GOT3 (cell line): ENCODE measurements at places on chromosomes 3 and 15.

GRCh38 chr3:20811631-20812030 is 625.6 kb upstream of the SGO1 start:
- no peak for DNase-seq

DNA sequence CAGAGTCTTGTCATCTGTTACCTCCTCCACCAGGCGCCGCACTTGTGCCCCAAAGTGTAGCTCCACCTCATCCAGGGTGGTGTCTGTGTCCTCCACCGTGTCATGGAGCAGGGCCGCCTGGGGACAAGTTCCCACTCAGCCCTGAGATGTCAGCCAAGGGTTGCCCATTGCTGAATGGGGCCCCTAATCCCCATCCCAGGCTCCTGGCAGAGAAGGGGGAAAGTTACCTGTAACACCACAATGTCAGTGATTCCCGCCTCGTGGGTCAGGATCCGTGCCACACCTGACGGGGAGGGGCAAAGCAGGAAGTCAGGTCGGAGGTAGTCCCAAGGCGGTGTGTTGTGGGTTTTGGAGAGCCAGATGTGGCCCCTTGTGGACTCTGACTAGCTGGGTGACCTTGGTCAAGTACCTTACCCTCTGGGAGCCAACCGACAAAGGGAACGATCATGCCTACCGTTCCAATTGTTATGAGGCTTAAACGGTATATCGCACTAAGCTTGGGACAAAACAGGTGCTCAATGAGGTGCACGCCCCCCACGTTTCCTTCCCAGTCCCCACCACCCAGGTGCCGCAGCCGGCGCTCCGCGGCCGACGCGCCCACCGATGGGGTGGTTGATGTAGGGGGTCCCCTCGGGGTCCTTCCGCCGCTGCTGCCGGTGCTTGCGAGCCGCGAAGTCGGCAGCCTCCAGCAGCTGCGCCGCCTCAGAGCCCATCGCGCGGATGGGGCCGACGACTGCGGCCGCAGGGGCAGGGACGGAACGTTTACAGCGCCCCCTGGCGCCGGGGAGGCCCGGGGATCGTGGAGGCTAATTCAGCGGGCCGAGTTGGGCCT is at the start of gene HDDC3:
Gene HDDC3 (minus strand): TSS at position 722 of the 832 bp plus-strand sequence. CDS start 9 bp downstream, at position 713.
- DNase-seq = peak; percentile 62

DNA sequence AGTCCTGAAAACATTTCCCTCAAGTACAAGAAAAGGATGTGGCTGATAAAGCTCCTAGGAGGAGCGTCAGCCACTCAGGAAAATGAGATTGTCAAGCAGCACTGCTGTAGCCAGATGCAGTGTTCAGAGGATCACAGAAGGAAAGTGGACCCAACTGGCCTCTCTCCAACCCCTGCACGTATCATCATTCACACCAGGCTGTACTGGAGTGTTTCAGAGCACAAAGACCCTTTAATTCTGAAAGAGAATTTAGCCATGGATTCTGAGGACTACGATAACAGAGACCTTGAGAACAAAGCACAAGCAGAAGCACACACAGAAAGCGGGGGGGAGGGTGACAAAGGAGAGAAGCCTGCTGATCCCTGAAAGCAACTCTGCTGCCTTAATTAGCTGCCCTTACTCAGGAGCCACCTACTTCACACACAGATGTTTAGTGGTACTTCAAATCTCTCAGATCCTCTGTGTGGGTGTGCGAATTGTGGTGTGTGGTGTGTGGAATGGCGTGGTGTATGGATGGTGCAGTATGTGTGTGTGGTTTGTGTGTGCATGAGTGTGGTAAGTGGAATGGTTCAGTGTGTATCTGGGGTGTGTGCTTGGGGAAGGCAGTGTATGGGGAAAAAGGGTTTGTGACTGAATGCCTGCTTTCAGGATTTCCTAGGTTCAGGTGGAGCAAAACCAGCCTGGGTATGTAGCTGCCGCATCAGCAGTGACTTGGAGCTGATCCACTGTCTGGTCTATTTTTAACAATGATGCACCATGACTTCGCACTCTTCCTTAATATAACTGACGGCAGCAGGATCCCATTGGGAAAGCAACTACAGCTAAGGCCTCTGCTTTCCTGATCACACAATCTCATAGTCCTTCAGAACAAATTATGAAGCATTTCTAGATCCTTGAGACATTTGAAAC is 192.5 kb downstream of the RSL24D1 start:
- no peak for DNase-seq

GRCh38 chr3:131840156-131840797 is 194.5 kb downstream of the CPNE4 start:
- no peak for DNase-seq

- DNase-seq = no peak
Observed at GRCh38 chr15:89400782-89401545, 66.3 kb upstream of the POLG start.

DNA sequence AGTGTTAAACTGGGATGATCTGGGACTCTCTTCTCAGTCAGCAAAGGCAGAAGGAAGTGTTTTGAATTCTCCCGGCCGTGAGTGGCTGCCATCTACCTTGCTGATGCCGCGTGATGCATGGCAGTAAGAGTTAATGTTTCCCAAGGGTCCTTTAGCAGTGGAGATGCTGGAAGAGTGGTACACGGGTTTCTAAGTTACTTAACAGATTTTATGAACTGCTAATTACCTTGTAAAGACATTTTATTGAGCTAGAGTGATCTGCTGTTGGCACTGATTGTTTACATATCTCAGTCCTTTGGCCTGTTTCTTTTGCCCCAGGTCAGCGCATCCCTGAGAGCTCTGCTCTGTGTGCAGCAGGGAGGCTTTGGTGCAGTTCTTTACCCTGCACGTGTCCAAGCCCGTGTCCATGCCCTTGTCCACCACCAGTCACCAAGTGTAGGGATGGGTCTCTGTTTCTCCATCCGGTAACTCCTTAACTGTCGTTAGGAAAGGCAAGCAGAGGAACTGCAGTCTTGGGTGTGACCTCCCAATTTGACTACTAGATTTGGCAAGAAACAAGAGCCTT is 172.3 kb downstream of the SLCO3A1 start:
- no peak for DNase-seq

- no peak for DNase-seq
Observed at GRCh38 chr3:169574531-169574930, 89.0 kb downstream of the MECOM start.

- no peak for DNase-seq
Observed at GRCh38 chr15:70741107-70741531, 22.2 kb downstream of the UACA start.

- no peak for DNase-seq
Observed at GRCh38 chr3:182330646-182331045, 462.7 kb upstream of the ATP11B start.

- DNase-seq = no peak
Observed at GRCh38 chr3:133476971-133477375, 77.1 kb downstream of the BFSP2 start.

GRCh38 chr3:183224180-183224970 is 28.7 kb upstream of the B3GNT5 start:
- DNase-seq = no peak
